NCI-H1417 treated with DMSO at 0.1 percent for 48 hours (cell line): ENCODE measurements at places on chromosomes 1 and 21.

GRCh38 chr1:54581621-54582035, 33.6 kb downstream of the ACOT11 start:
- no peak for DNase-seq

DNA sequence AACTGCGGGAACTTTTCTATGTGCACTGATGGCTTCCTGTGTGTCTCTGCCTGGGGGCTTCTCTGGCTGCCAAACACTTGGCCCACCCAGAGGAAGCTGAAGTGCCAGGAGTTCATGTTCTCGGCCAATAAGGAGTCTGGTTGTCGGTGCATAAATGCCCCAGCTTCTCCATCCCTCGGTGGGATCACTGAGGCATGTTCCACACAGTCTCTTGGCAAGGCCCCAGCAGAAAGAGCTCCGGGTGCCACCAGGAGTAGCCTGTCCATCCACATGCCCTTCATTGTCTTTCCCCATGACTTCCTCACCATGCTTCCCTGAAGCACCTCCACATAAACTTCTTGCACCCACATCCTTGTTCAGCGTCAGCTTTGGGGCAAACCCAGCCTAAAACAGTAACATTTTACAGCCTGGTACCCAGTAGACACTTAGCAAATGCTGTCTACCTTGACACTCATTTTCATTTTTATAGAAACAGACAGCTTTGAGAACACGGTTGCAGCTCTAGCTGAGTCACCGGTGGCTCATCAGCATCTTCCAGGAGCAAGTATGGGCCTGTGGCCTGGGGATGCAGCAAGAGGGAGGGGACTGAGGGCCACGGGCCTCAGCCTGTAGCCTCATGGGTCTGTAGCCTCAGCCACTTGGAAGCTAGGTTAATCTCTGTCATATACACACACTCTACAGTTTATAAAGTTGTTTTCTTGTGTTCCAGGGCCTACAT, 14.8 kb upstream of the CDCP2 start:
- DNase-seq: no peak

DNA sequence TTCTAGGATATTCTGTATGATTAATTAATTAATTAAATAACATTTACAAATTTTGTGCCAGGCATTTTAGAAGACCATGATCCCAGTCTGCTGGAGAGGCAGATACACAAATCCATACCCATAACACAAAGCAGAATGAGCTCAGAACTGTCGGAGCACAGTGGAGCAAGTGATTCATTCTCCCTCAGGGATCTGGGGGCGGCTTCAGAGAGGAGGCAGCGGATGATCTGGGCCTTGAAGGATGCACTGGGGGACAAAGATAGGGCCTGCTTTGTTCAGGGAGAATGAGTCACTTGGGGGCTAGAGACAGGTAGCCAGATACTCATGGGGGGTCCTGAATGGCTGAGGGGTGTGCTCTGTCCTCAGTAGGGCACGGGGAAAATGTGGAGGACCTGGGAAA, 50.9 kb upstream of the TRABD2B start:
- DNase-seq: no peak

DNA sequence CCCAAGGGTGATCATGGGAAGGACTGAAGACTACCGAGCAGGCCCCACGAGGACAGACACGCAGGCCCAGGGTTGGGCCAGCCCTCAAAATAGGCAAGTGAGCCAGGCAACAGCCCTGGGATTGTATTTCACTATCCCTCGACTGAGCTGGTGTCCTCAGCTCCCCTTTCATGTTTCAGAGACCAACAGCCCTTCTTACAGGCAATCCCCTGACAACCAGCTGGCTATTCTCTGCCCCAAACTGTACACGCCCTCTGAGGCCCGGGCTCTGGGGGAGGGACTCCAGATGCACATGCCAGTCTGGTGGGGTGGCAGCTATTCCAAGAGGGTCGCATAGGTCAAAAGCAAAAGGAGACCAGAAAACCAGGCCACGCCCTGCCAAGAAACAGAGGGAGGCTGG, 243.0 kb downstream of the TOMM20 start:
- no peak for DNase-seq

- DNase-seq: no peak
Measured at GRCh38 chr1:66552829-66553228, 18.9 kb downstream of the SGIP1 start.

- no peak for DNase-seq
Measured at GRCh38 chr21:36751383-36751782, 52.5 kb downstream of the SIM2 start.

DNA sequence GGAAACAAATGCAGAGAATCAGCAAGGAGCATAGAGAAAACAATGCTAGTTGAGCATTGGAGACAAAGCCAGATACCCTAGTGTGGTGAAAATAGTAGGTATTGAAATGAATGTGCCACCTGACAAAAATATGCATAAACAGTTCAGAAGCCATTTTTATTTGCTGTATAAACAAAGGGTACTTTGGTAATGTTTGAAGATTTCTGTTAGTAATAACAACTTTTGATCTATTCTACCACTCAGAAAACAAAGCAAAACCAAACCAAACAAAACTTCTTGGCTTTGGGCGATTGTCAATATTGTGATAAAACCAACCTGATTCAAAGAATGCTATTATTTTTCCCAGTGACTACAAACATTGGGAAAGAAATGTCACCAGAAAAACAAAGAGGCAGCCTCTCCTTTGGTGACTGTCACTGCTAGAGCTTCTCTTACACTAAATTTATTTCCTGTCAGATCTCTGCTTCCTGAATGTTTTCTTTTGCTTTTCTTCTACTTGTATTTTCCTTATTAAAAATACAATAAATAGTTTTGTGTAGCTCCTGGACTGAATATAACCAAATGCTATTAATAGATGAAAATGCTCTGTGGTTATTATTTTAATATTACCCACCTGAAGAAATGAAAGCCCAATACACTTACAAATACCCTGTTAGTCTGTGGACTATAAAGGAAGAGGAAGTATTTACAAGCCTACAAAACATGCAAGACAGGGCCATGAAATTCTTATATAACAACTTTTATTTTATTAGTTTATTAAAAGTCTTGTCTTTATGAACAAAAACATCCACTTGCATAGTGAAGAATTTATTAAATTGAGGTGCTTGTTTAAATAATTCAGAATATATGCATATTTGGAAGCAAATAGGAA, 5.7 kb downstream of the ATP6V1G3 start:
- no peak for DNase-seq

GRCh38 chr1:9245230-9245619, 10.7 kb downstream of the H6PD start:
- DNase-seq: no peak

- no peak for DNase-seq
Measured at GRCh38 chr1:48227165-48228013, 4.9 kb downstream of the SLC5A9 start.

DNA sequence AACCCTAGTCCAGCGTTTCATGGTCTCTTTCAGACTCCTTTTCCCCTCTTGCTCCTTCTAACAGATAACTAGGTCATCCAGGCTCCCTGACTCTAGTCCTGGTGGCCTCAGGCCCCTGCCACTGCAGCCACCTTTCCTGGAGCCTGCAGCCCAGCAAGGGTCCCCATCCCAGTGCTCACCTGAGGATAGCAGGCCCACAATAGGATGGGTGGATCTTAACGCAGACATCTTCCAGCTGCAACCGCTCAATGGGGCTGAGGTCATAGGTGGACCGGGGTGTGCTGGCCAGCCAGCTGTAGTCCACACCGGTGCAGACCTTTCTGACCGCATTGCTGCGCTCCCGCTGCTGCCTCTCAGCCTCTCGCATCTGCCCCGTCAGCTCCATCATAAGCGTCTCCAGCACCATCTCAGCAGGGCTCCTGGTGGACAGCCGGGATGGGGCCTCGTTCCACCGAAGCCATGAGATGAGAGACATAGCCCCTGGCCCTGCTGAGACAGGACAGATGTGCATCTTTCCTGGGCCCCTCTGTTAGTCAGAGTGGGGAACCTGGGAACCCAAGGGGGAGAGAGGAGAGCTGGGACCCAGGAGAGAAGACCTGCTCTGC, 10.9 kb downstream of the RD3 start:
- no peak for DNase-seq

- DNase-seq: no peak
Measured at GRCh38 chr1:181898773-181899172, 162.7 kb downstream of the ZNF648 start.

GRCh38 chr1:7680207-7680954, 90.7 kb upstream of the VAMP3 start:
- no peak for DNase-seq

GRCh38 chr1:39625462-39626273, 13.8 kb downstream of the HEYL start:
- no peak for DNase-seq

DNA sequence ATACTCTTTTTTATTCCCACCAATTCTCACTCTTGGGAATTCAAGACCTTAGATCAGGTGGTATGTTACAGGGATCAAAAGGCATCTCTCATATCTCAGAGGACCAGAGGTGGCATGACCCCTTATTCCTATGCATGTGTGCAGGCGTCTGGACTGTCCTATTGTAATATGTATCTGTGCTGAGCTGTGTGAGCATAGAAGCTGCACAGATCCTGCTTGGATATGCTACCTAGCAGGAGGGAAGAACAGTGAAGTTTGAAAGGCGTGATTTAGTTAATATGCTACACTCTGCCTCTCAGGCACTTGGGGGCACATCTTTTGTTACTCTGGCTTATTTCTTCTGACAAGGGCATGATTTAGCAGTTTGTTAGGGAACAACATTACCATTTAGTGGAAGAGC, 86.7 kb upstream of the ZRANB2 start:
- DNase-seq: no peak
